ENCODE measurements at places on chromosomes 5 and 9.

- DNase-seq: no peak
Observed at GRCh38 chr5:145803112-145804004, 31.8 kb downstream of the PRELID2 start.

DNA sequence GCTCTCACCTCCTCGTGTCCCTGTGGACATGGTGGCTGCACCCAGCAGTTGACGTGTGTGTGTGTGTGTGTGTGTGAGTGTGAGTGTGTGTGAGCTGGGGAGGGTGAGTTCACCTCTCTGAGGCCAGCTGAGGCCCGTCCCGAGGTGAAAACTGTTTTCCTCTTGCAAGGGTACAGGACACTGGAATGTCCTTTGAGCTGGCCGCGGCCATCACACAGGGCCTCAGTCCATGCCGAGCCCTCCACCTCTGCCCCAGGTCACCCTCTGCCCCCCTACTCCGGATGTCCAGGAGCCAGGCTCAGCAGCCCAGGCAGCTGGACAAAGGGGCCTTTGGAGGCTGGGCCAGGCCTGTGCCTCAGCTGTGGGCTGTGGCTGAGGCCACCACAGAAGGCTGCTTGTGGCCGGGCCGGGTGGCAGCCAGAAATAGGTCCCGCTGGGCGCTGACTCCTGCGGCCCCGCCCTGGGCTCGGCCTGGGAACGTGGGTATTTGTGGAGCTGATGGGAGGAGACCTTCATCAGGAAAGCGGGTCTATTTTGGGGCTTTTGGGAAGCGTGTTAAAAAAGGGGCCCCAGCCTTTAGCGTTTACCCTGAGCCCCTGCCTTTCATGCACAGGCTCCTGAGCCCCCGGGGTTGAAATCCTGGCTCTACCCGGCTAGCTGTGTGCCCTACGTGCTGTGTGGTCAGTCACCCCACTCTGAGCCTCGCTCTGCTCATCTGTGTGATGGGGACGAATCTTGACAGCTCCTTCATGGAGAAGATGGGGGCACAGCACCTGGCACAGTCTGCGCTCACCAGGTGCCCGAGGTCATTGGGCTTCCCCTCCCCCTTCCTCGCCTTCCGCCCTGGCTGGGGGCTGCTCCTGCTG lies 75.1 kb upstream of the IER5L start:
- DNase-seq: no peak

DNA sequence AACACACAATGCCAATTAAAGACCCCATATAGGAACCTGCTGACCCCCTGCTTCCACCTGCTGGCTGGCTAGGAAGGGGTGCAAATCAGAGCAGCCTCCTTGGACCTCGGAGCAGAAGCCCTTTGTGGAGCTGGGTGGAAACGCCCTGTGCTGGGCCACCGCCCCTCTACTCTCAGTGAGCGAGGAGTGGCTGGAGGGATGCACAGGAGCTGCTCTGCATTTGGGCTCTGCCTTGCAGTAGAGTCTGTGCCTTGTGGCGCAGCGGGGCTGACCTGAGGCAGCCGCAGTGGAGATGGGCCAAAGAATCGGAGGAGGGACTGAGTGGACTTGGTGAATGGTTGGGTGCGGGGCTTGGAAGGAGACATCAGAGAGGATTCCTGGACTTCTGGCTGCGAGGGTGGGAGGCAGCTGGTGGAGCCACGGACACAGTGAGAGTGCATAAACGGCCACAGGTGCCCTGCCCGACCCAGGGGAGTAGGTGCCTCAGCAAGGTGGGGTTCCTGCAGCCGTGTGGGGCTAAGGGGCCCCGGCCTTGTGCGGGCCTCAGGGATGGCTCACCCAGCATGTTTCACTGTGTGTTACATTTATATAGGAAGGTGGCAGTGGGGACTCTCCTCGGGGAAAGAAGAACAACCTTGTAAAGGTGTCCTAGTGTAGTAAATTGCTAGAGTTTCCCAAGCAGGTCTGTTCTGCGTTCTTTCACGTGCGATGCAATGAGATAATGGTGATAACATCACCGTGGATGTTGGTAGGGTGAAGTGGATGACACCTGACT lies 14.1 kb upstream of the IRX4 start:
- no peak for DNase-seq

- DNase-seq: no peak
Observed at GRCh38 chr9:95284162-95285080, 33.1 kb downstream of the FANCC start.

GRCh38 chr9:98168941-98169488 lies 23.4 kb downstream of the CORO2A start:
- no peak for DNase-seq

GRCh38 chr5:113213551-113214425 lies 221.0 kb downstream of the TSSK1B start:
- DNase-seq: no peak

- DNase-seq: no peak
Observed at GRCh38 chr5:150017226-150018005, 16.9 kb downstream of the HMGXB3 start.

DNA sequence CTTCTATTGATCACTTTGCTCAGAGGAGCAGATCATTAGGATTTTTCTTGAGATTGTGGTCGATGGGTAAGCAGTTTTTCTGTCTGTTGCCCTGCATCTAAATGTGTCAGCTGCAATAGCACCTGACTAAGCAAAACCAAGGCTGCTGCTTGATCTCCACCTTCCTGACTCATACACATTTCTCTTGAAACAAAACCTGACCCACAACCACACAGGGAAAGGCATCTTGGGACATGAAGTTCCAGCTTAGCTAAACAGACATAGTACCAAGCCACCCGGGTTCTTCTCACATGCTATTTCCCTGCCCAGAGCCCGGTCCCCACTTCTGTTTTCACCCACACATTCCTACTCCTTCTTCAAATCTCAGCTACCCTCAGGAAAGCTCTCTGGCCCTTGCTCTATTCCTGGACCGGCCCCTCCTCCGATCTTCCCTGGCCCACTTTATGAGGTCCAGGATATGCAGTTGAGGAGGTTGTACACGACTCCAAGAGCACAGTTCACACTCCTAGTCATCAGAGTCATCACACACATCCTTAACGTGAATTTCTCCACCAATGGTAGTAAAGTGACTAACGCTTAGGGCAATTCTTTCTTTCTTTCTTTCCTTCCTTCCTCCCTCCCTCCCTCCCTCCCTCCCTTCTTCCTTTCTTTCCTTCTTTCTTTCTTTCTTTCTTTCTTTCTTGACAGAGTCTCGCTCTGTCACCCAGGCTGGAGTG lies 16.0 kb upstream of the ZBTB43 start:
- DNase-seq: no peak

GRCh38 chr5:142837081-142837725 lies 67.0 kb downstream of the ARHGAP26 start:
- no peak for DNase-seq

DNA sequence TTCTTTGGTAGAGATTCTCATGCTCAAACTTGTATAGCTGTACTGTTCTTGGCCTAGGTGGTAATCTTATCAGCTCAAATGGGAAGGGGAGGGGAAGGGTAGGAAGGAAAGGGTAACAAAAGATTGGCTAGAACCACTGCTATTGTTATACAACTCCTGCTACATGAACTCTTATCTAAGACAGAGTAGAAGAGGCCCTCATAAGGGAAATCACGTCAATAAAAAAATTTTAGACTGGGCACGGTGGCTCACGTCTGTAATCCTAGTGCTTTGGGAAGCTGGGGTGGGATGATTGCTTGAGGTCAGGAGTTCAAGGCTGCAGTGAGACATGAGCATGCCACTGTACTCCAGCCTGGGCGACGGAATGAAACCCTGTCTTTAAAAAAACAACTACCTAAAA lies 15.9 kb downstream of the STOM start:
- DNase-seq: no peak

GRCh38 chr5:78755822-78756429 lies 107.4 kb upstream of the LHFPL2 start:
- no peak for DNase-seq

GRCh38 chr9:73423891-73424290 lies 272.2 kb downstream of the ANXA1 start:
- no peak for DNase-seq

GRCh38 chr9:18404434-18405029 lies 69.4 kb upstream of the ADAMTSL1 start:
- DNase-seq: no peak

DNA sequence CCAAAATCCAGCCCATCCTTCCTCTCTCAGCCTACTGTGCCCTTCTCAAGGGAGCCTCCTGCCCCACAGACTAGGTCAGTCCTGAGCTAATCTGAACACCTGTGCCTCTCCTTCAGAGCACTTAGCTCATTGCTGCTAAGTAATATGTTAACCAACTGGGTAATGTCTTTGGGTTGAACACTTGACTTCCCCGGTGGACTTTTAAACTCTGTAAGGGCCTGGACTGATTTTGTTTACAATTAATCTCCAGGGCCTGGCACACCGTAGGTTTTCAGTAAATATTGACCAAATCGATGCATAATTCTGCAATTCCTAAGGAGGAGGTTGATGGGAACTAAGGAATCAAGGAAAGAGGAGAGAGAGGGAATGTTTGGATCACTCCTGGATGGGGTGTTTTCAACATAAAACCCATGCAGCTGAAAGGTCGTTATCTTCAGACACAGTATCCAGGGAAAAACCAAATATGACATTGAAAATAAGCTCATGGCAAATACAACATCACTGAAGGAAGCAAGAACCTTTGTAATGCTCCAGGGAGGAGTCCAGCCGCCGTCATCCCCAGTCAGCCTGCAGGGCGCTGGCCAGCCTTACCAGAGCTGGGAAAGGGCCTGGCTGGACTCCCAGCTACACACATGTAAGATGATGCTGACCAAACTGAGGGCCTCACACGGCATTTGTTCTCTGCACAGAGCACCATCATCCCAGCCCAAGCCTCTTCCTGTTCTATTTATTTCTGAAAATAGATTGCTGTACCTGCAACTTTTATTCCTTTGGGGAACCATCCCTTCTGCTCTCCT lies 166.3 kb downstream of the C5orf15 start:
- no peak for DNase-seq

DNA sequence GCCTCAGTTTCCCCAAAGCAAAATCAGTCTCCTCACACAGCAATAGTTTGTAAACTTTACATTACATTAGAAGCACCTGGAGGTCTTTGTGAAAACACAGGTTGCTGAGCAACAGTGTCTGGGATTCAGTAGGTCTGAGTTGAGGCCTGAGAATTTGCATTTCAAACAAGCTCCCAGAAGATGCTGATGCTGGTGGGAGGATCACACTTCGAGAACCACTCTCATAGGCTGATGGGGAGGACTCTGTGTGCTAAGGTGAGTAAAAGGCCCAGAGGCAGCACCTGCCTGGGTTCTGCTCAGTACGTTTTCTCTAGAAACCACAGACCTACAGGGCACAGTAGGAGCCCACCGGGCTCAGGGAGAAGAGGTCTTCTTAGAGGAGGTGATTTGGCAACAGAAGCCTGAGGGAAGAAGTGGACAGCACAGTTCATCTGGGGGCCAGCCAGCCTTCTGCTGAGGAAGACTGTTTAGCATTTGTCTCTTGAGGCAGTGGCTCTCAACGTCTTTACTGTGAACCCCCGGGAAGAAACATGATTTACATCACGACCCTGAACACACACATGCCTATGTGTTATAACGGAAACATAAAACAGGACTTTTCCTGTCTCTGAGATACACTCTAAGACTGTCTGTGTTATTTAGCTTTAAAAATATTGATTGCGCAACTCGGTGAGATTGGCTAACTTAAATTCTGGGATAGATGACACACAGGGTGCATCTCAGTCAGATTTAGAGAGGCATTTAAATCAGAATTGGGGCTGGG lies 24.8 kb upstream of the DENND1A start:
- no peak for DNase-seq

DNA sequence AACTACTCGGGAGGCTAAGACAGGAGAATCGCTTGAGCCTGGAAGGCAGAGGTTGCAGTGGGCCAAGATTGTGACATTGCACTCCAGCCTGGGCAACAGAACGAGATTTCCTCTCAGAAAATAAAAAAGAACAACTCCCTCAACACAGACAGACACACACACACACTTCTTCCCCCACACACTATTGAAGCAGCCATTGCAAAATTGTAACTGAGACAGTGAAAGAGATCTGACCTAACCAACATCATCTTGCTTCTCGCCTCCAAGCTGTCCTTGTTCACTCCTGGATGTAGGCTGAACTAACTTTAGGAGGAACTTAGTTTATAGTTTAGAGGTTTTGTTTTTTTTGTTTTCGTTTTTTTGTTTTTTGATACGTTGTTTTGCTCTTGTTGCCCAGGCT lies 13.0 kb upstream of the PLIN2 start:
- no peak for DNase-seq

GRCh38 chr5:102866237-102866600 lies 111.1 kb downstream of the PAM start:
- no peak for DNase-seq

GRCh38 chr9:114289106-114289505 lies 33.8 kb upstream of the ORM1 start:
- DNase-seq: no peak
